ENCODE measurements at places on chromosomes 7 and 10.

- no peak for DNase-seq
Measured at GRCh38 chr10:12605580-12606405, 256.4 kb downstream of the CAMK1D start.

DNA sequence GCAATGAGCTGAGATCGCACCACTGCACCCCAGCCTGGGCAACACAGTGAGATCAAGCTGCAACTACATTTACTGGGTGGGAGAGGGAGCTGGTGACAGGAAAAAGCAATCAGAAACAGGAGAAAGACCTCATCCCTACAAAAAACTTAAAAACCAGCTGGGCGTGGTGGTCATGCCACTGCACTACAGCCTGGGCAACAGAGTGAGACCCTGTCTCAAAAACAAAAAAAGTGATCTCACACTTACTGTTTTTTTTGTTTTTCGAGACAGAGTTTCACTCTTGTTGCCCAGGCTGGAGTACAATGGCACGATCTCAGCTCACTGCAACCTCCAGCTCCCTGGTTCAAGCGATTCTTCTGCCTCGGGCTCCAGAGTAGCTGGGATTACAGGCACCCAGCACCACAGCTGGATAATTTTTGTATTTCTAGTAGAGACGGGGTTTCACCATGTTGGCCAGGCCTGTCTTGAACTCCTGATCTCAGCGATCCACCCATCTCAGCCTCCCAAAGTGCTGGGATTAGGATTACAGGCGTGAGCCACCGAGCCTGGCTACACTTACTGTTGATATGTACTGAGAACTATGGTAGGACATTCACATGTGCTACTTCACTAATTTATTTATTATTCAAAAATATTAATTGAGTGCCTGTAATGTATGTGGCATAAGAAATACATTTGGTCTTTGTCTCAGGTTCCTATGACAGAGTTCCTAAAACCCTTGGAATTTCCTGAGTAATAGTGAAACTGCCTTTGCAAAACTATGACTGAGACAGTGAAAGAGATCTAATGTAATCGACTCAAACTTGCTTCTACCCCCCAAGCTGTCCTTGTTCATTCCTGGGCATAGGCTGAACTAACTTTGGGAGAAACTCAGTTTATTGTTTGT lies 27.7 kb upstream of the NRBF2 start:
- no peak for DNase-seq

- DNase-seq, result no peak
Measured at GRCh38 chr7:32639122-32639521, 143.8 kb downstream of the AVL9 start.

GRCh38 chr7:47188136-47188535 lies 393.8 kb downstream of the TNS3 start:
- no peak for DNase-seq

DNA sequence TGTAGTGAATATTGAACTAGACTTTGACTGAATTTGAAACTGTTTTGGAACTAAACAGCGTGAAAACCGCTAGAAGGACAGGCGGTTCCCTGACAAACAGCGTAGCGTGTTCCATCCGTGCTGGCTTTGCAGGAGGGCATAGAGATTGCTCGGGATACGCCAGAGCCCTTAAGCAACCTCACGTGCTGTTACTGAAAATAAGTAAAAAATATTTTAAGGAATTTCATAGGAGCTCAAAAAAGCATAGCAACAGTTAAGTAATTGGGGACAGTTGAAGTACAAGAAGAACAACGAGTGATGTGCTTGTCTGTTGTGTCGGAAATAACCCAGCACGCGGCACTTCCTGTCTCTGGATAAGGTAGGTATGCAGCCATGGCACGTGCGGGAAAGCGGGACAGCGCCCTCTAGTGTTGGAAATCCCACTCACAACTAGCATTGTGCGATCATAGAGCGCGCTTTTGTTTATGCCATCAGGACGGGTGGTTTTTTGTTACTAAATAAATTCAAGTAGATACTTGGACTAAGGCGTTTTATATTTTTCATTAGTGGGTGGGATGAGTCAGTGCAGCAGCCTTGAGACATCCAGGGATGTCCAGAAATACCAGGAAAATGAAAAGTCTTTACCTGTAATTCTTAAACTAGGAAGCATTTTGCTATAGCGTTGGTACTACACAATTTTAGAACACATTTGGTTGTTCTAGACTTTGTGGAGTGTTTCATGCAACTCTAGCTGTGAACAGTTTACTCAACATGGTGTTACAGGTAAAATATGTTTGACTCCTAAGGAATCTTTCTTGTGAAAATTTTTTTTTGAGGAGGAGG lies 50.4 kb downstream of the DNAJB6 start:
- DNase-seq, result peak; percentile 52

DNA sequence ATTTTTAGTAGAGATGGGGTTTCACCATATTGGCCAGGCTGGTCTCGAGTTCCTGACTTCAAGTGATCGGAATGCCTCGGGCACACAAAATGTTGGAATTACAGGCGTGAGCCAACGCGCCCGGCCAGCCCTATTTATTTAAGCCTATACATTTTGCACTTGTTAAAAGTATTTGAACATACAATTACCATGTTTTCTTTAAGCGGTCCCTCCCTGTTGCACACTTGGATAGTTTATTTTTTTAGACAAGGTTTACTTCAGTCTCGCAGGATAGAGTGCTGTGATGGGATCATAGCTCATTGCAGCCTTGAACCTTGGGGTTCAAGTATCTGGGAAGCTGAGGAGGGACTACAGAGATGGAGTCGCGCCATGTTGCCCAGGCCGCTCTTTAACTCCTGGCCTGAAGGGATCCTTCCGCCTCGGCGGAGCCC lies 35.7 kb upstream of the SRRM3 start:
- DNase-seq, result no peak

DNA sequence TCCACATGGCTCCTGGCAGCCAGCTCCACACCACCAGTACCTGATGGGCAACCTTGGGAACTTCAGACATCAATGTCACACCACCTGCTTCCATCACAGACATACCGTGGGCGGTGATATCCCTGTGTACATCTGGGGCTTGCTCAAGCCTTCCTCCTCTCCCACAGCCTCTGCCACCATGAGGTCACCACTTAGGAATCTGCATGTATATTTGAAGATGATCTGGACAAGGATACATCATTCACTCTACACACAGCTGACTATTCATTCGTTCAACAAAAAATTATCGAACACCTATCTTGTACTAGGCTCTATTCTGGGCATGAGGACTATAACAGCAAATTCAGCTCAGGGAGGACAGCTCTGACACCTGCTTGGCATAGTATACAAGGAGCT lies 6.8 kb downstream of the DLG5 start:
- DNase-seq, result no peak

DNA sequence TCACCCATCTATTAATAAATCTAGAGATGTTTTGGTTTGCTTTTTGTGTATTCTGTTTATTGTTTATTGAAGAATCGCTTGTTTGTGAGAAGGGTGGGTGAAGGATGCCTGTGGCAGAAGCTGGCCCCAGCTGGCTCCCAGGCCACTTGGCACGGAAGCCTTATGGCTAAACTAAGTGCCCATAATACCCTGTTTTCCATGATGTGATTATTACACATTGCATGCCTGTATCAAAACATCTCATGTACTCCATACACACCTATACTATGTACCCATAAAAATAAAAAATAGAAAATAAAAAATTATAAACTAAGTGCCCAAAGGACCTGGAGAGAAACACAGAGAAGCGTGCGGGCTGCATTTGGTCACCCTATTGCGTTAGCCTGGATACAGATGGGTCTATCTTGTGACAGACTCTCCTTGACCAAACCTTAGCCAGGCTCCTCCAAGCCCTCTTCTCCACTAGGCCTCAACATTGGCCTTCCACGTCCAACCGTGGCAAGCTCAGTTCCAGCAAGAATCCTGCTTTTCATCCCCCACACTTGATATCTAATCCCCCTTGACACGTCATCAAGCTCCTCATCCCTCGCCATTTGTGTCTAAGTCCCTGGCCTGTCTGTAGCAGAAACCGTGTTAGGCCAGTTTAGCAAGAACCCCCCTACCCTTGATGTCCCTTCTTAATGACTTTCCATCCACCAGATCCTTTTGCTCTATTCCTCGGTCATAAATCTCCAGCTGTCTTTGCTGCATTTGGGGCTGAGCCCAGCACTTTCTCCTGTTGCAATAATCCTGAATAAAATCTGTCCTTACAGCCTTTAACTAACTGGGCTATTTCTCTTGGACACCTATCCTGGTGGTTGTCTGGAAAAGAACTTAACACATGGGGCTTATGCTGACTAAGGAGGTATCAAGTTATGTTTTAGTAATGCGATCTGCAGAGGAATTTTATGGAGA lies 245.2 kb downstream of the TNS3 start:
- no peak for DNase-seq

- no peak for DNase-seq
Measured at GRCh38 chr10:101797403-101798059, 14.3 kb upstream of the NPM3 start.

GRCh38 chr7:27243340-27244163 lies 950 bp downstream of the EVX1 start:
- no peak for DNase-seq

DNA sequence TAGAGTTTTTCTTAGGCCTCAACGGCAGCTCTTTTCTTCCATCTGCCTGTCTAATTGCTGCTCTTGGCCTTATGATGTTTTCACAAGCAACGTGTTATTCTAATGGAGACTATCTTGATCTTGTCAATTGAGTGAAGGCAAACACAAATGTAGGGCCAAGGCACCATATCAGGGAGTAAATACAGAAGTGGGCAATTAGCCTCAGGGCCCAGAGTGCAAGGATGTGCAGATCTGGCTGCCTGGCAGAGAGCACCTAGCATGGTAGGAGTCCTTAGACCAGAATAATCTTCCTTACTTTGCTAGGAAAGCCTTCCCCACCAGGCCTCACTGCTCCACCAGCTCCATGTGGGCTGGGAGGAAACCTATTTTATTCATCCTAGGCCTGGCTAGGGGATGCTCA lies 590.9 kb downstream of the LRMDA start:
- no peak for DNase-seq

DNA sequence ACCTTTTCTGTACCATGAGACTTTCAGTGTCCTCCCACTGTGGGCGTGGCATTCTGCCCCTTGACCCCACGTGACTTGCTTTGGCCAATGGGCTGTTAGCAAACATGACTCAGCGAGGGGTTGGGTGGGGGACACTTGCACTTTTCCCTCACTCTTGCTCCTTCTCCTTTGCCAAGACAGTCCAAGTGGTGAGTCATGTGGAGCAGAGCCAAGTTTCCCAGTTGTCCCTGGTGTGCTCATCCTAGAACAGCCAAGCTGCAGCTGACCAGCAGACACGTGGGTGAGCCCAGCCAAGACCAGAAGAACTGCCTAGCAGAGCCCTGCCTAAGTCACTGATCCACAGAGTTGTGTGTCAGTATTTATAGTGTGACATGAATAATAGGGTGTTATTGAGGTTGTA lies 82.8 kb upstream of the CPXM2 start:
- no peak for DNase-seq

GRCh38 chr7:29565224-29565630 lies 1.6 kb downstream of the PRR15 start:
- no peak for DNase-seq

DNA sequence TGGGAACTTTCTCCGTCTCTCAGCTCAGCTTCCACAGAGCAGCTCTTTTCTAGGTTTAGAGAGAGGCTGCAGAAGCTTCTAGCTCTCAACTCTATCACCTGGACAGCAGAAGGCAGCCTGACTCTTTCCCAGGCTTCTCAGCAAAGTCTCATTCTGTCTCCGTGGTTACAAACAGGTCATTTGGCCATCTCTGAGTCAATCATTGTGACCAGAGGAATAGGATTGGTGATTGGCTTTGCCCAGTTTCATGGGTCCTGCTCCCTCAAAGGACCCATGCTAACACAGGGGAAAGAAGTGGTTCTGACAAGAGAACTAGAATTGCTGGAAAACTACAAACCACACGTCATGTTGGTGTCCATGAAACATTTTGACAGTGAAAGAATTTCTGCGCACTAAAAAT lies 43.6 kb downstream of the PRR15 start:
- no peak for DNase-seq

- DNase-seq, result no peak
Measured at GRCh38 chr10:17993361-17993760, 41.6 kb downstream of the SLC39A12 start.

- no peak for DNase-seq
Measured at GRCh38 chr10:11249152-11249807, 231.6 kb downstream of the CELF2 start.

GRCh38 chr7:140267381-140268226 lies 90.8 kb upstream of the KDM7A start:
- no peak for DNase-seq

- no peak for DNase-seq
Measured at GRCh38 chr10:72846238-72846637, 47.3 kb upstream of the OIT3 start.
